EH (cell line): ENCODE measurements at places on chromosomes 3 and 15.

DNA sequence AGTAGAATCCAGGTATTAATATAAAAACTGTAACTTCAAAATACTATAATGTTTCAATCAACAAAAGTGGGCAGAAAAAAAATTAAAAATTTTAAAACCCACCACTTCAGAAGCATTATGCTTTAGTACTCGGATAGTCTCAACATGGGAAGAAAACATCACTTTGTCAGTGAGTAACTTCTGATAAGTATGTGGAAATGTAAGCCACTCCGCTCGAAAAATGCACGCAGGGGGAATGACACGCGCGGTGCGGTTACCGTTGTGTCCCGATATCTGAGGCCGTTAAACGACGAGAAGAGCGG, 656 bp downstream of the NGLY1 start:
- DNase-seq = no peak

GRCh38 chr15:100948430-100948762, 29.2 kb downstream of the LRRK1 start:
- no peak for DNase-seq

GRCh38 chr15:58805095-58805494, 34.0 kb downstream of the MINDY2 start:
- DNase-seq = no peak

GRCh38 chr15:32828507-32829186, 110.8 kb downstream of the GREM1 start:
- peak; percentile 97 for DNase-seq

GRCh38 chr3:45957586-45957985, 14.3 kb downstream of the CXCR6 start:
- no peak for DNase-seq

DNA sequence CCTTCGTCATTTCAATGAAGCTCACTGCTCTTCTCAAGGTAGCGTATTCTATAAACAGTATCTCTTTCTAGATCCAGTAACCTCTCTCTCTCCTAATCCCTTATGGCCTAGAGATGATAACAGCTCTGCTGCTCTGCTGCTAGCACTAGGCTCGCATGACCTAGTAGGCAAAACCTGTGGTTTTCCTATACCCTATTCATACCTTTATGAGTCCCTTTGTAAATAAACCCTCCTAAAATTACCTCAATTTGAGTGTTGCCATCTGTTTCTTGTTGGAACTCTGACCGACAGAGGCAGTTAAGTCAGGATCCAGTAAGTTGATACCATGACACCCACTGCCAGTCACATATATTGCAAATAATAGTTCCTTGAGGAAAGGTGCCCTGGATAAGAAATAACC, 7.3 kb downstream of the CCDC14 start:
- DNase-seq = no peak

DNA sequence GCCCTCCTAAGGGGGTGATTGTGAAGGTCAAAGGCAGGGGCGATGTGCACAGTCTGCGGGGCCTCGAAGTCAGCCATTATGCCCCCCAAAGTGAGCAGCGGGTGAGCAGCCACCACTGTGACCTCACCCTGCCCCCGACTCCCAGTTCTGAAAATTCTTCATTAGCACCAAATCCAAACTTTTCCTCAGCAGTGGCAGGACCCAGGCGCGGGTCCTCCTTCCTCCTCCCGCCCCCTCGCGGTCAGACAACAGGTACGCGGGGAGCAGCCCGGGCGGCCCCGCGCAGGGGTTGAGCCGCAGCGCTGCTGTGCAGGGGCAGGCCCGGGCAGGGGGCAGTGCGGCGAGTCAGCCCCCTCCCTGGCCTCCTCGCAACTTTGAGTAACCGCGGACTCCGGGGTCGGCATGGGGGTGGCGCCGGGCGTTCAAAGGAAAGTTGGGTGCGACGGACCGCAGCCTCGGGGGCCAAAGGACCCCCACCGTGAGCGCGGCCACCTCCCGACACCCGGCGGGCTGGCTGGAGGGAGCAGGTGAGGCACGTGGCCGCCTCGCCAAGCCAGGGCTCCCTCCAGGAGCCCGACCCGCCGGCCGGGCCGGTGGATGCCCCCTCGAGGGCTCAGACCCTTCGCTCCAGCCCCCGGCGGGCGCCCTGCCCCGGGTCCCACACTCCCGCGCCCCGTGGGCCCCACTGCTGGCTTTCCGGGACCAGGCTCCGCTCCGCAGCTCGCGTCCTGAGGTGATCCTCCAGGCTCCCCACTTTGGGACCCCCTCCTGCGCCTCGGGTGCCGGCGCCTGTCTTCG, 49.4 kb upstream of the CCDC174 start:
- no peak for DNase-seq

DNA sequence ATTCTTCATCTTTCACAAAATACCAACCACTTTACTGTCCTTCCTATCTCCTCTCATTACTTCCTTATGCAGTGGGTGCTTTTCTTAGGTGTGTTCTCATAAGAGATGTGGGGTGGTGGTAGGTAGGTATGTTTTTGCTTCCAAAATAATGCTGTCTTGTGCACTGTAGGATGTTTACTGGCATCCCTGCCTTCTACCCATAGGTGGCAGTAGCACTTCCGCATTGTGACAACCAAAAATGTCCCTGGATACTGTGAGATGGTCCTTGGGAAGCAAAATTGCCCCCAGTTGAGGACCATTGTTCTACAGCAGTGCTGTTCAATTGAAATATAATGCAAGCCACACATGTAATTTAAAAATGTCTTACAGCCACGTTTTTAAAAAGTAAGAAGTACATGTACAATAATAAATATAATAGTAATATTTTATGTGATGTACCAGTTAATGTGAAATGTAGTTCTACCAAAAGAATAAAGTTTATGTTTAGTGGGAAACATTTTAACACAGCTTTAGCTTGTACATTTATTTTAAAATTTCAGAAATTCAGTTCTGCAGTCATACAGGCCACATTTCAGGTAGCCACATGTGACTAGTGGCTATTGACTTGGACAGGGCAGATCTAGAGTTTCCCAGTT, 75.2 kb downstream of the NEO1 start:
- DNase-seq = peak; percentile 32

- DNase-seq = no peak
Measured at GRCh38 chr3:194280777-194281176, 70.4 kb downstream of the CPN2 start.

DNA sequence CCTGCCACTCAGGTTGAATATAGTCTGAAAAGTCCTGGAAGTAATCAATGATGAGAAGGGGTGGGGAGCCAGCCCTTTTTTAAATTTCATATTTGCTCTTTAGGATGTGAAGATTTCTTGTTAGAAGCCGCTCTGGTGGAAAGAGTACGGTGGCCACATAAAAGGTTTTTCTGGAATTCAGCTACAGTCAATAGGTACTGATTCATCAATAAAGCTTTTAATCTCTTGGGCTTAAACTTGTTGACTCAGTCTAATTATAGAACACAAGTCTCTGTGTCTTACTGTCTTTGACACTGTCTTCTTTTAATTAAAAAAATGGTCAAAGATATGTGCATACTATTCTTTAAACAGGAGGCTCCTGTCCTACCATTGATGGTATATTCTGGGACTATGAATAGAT, 99.9 kb upstream of the TP63 start:
- no peak for DNase-seq

- no peak for DNase-seq
Measured at GRCh38 chr3:182509844-182510460, 283.4 kb upstream of the ATP11B start.

DNA sequence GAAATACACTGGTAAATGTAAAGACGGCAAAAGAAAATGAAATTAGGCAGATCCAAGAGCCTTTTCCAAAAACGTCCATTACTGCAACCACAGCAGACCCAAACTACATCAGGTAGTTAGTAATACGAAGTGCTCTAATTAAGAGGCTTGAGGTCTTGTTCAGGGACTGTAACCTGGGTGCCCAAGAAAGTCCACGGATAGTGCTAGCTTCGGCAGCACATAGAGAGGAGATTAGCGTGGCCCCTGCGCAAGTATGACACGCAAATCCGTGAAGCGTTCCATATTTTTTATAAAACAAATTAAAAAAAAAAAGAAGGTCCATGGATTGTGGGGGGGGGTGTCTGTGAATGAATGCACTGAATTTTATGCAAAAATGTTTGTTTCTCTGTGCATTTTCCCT, 1.4 kb downstream of the COPB2 start:
- no peak for DNase-seq

DNA sequence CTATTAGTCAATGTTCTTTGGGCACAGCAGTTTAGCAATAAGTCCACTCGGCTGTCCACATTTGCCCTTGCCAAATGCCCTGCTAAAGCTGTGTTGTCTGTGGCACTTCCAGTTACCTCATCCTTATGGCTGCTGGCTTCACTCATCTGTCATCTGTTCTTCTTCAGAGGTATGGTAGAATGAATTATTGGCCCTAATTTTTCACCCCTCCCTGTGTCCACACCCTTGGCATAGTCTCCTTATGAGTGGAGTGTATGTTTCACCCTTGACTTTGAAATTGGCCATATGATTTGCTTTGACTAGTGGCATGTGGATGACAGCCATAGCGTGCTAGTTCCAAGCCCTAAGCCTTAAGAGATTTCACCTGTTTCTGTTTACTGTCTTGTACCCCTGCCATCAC, 72.1 kb upstream of the EPHB1 start:
- DNase-seq = no peak
